ENCODE measurements at places on chromosomes 5 and 9.

DNA sequence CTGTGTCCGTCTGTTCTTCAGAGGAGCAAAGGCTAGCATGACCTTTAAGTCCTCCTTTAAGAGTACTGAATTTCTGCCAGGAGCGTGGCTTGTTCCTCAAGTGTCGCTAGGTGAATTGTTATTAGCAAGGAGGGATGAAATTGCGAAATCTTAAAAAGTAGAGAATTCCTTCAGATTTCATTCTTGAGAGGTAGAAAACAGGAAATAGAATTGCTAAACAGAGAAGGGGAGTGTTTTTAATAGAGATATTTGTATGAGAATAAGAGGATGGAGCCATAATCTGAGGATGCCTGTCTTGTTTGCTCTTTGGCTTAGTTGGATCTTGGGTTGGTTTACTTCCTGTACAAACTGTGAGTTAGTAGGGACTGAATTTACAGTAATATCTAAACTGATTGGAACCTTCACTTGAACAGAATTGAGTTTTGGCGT lies 39.2 kb downstream of the EXOSC2 start:
- peaks cover 3% of the 10 kb centered on the region for H3K36me3 ChIP-seq
- H3K4me1 ChIP-seq, result peaks cover 23% of the 10 kb centered on the region
- no peak for DNase-seq
- H3K27me3 ChIP-seq, result no peaks in the 10 kb centered on the region
- no peak overlapping the region for H3K4me3 ChIP-seq
- no peak overlapping the region for H3K27ac ChIP-seq

DNA sequence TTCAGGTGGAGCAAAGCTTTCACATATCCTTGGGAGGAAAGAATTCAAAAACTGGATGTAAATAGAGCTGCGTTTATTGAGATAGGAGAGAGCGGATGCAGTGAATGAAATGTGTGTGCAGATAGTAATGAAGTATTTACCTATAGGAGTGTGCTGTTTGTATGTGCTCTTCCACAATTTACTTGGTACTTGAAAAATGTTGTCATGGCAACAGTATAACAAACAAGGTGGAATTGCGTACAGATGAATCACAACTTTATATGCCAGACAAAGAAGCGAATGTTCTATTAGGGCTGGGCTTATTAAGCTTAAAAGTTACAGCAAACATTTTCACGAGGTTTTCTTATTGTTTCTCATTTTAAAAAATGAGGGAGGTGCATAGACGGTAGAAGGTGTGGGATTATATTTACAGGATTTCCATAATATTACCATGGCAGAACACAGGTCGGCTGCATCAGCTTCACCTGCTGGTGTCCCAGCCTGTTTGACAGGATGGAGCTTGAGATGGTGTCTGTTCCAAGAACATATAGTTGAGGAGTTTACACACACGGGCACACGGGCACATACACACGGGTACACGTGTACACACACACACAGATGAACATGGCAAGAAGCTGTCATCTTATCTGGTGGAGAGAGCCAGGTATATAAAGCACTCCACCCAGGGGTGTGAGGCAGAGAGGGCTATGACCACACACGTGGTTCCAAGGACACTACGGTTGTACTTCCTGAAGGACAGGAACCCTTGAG lies 155.7 kb downstream of the RMI1 start:
- H3K36me3 ChIP-seq, result no peaks in the 10 kb centered on the region
- peaks cover 25% of the 10 kb centered on the region for H3K27me3 ChIP-seq
- H3K4me1 ChIP-seq, result peaks cover 9% of the 10 kb centered on the region

- DNase-seq, result no peak
- H3K36me3 ChIP-seq, result no peaks in the 10 kb centered on the region
- no peak overlapping the region for H3K4me3 ChIP-seq
- no peaks in the 10 kb centered on the region for H3K4me1 ChIP-seq
- H3K27me3 ChIP-seq, result peaks cover 18% of the 10 kb centered on the region
These were observed 15.4 kb downstream of the FAM81B start for GRCh38 chr5:95406426-95407090.

- peaks cover 11% of the 10 kb centered on the region for H3K27me3 ChIP-seq
- DNase-seq, result no peak
- H3K4me1 ChIP-seq, result peaks cover 48% of the 10 kb centered on the region
- peak overlapping the region; percentile 49 for H3K4me3 ChIP-seq
- peaks cover 2% of the 10 kb centered on the region for H3K36me3 ChIP-seq
These were observed 759 bp upstream of the SUSD1 start for GRCh38 chr9:112175796-112176315.

GRCh38 chr5:426392-426976 lies 16.5 kb upstream of the EXOC3 start:
- H3K27ac ChIP-seq, result no peak overlapping the region
- no peaks in the 10 kb centered on the region for H3K4me1 ChIP-seq
- peaks cover 19% of the 10 kb centered on the region for H3K36me3 ChIP-seq
- no peak overlapping the region for H3K4me3 ChIP-seq

- peaks cover 3% of the 10 kb centered on the region for H3K27me3 ChIP-seq
- DNase-seq, result no peak
- no peaks in the 10 kb centered on the region for H3K36me3 ChIP-seq
These were observed 52.6 kb upstream of the RUFY1 start for GRCh38 chr5:179497636-179498340.

DNA sequence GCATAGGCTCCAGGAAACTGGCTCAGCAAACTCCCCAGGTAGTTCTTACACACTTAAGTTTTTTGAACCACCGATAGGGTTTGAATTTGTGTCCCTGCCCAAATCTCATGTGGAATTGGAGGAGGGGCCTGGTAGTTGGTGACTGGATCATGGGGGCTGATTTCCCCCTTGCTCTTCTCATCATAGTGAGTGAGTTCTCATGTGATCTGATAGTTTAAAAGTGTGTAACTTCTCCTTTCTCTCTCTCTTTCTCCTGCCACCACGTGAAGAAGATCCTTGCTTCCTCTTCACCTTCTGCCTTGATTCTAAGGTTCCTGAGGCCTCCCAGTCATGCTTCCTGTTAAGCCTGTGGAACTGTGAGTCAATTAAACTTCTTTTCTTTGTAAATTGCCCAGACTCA lies 22.4 kb upstream of the HACD4 start:
- H3K27me3 ChIP-seq, result no peaks in the 10 kb centered on the region
- no peak overlapping the region for H3K27ac ChIP-seq
- H3K36me3 ChIP-seq, result no peaks in the 10 kb centered on the region

- no peaks in the 10 kb centered on the region for H3K4me1 ChIP-seq
- DNase-seq, result no peak
- no peak overlapping the region for H3K27ac ChIP-seq
- no peaks in the 10 kb centered on the region for H3K36me3 ChIP-seq
These were observed 12.9 kb upstream of the FGF10 start for GRCh38 chr5:44402084-44402483.
